ENCODE measurements at places on chromosomes 2 and 18.

GRCh38 chr18:56168049-56168781 lies 470.2 kb downstream of the TXNL1 start:
- no peak for DNase-seq
- H3K4me3 ChIP-seq = no peak overlapping the region
- no peaks in the 10 kb centered on the region for H3K27me3 ChIP-seq
- no peaks in the 10 kb centered on the region for H3K4me1 ChIP-seq
- no peaks in the 10 kb centered on the region for H3K36me3 ChIP-seq

- no peaks in the 10 kb centered on the region for H3K27me3 ChIP-seq
- H3K36me3 ChIP-seq = no peaks in the 10 kb centered on the region
Observed at GRCh38 chr2:20624884-20625485, 25.9 kb downstream of the HS1BP3 start.

GRCh38 chr2:170502361-170503130 lies 212.6 kb upstream of the SP5 start:
- no peak for DNase-seq
- H3K4me3 ChIP-seq = no peak overlapping the region
- H3K4me1 ChIP-seq = peaks cover 14% of the 10 kb centered on the region
- no peaks in the 10 kb centered on the region for H3K27me3 ChIP-seq

- H3K27me3 ChIP-seq = peaks cover 8% of the 10 kb centered on the region
- H3K4me1 ChIP-seq = peaks cover 24% of the 10 kb centered on the region
- no peak overlapping the region for H3K27ac ChIP-seq
- no peak for DNase-seq
- H3K36me3 ChIP-seq = no peaks in the 10 kb centered on the region
Observed at GRCh38 chr2:218859988-218860831, 605 bp downstream of the WNT6 start.

- H3K27ac ChIP-seq = no peak overlapping the region
- H3K27me3 ChIP-seq = no peaks in the 10 kb centered on the region
- no peaks in the 10 kb centered on the region for H3K36me3 ChIP-seq
- H3K4me1 ChIP-seq = no peaks in the 10 kb centered on the region
- H3K4me3 ChIP-seq = no peak overlapping the region
Observed at GRCh38 chr18:31490387-31490786, 7.6 kb upstream of the DSG2 start.

- H3K4me1 ChIP-seq = no peaks in the 10 kb centered on the region
- no peak overlapping the region for H3K27ac ChIP-seq
- H3K27me3 ChIP-seq = no peaks in the 10 kb centered on the region
Observed at GRCh38 chr2:133682906-133683305, 114.6 kb upstream of the NCKAP5 start.

DNA sequence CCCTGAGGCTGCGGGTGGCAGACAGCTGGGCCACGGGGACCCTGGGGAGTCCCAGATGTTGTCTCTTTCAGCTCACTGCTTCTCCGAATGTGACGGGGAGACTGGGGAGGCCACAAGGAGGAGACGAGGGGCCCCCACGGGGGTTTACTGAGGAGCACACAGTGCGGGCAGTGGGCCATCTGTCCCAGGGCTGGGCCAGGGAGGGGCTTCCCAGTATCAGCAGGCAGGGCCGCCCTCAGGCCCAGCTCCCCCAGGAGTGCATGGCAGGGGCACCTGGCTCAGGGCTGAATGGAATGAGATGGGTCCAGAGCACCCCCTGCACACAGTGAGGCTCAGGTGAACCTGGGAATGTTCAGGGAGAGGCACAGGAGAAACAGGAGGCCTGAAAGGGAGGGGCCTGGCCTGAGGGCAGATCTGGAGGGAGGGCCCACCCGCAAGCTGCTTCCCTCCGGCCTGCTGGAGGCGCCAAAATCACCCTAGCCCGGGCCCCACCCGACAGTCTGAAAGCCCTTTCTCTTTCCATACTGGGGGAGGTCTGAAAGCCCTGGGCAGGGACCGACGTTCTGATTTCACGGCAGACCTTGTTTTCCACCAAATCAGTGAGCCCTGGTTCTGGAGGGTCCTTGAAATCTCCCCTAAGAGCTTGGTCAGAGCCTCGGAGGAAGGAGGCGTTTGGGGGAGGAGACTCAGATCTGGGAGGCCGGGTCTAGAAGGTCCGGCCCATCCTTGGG lies 35.5 kb upstream of the PTMA start:
- H3K27me3 ChIP-seq = no peaks in the 10 kb centered on the region
- no peak for DNase-seq
- no peaks in the 10 kb centered on the region for H3K36me3 ChIP-seq
- peaks cover 2% of the 10 kb centered on the region for H3K4me1 ChIP-seq
- no peak overlapping the region for H3K27ac ChIP-seq
- H3K4me3 ChIP-seq = no peak overlapping the region

DNA sequence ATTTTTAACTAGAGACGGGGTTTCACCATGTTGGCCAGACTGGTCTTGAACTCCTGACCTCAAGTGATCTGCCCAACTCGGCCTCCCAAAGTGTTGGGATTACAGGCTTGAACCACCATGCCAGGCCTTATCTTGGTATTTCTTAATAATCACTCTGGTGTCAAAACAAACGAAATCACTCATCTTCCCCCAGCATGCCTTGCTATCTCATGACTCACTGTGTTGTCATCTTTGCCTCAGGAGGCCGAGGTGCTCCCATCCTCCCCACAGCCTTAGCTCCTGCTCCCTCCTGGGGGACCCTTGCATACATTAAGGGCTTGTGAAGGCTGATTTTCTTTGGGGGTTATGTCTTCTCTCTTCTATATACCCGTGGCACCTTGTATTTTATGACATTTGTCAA lies 250.1 kb upstream of the DPP10 start:
- H3K36me3 ChIP-seq = no peaks in the 10 kb centered on the region
- H3K27ac ChIP-seq = no peak overlapping the region
- no peak overlapping the region for H3K4me3 ChIP-seq
- no peak for DNase-seq
- no peaks in the 10 kb centered on the region for H3K4me1 ChIP-seq
- no peaks in the 10 kb centered on the region for H3K27me3 ChIP-seq

- no peak overlapping the region for H3K4me3 ChIP-seq
- no peaks in the 10 kb centered on the region for H3K36me3 ChIP-seq
- no peak for DNase-seq
Observed at GRCh38 chr2:235966396-235966795, 201.8 kb downstream of the GBX2 start.

DNA sequence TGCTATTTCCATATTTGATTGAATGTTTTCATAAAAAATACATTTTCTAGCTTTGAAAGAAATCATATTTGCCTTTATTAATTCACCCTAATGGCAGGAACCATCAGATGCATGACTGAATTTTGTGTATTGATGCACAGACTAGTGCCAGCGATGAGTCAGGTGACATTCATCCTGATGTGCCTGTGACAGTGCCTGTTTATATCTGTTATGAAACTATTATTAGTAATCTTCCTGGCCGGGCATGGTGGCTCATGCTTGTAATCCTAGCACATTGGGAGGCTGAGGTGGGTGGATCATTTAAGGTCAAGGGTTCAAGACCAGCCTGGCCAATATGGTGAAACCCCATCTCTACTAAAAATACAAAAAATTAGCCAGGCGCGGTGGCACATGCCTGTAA lies 170.0 kb downstream of the TSN start:
- no peak overlapping the region for H3K4me3 ChIP-seq
- H3K4me1 ChIP-seq = no peaks in the 10 kb centered on the region
- H3K27ac ChIP-seq = no peak overlapping the region

- no peaks in the 10 kb centered on the region for H3K27me3 ChIP-seq
- peak; percentile 72 for DNase-seq
- H3K4me1 ChIP-seq = peaks cover 54% of the 10 kb centered on the region
- peaks cover 4% of the 10 kb centered on the region for H3K36me3 ChIP-seq
- H3K4me3 ChIP-seq = peak overlapping the region; percentile 36
Observed at GRCh38 chr2:85852937-85853498, 35.8 kb downstream of the ST3GAL5 start.

DNA sequence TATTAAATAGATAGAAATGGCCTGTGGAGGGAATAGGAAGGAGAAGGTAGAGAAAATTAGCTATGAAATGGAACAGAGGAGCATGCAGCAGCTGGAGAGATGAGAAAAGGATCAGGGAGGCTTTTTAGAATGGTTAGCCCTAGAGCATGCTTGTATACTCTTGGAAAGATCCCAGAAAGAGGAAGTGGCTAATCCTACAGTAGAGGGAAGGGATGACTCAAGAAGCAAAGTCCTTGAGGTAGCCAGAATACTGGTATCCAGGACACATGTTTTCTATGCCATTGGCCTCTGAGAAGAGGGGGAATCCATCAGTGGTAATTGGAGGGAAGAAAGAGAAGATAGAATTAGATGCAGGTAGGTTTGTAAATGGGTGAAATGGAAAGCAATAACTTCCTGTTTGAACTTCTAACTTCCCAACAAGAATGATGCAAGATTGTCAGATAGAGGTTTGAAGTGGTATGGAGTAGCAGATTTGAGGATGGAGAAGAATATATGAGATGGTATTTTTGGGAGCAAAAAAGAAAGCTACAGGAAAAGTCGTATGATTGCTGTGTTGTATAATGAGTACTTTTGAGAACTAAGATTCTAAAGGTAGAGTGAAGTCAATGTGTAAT lies 17.1 kb upstream of the OSBPL6 start:
- no peak overlapping the region for H3K4me3 ChIP-seq
- H3K27ac ChIP-seq = no peak overlapping the region
- DNase-seq = no peak
- no peaks in the 10 kb centered on the region for H3K36me3 ChIP-seq

DNA sequence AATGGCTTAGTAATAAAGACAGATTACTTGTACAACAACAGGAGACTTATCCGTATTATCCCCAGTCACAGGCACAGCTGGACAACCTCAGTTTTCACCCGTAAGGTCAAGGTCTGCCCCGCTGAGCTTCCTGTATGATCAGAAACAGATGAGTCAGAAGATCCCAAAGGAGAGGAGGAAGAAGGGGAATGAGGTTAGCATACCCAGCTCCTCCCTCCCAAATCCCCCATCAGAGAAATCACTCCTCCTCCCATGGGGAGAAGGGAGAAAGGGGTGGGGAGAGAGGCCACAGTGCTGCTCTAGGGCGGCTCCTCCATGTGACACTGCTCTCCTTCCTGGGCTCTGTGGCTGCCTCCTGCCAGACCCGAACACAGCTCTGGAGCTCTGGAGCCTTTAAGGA lies 53.8 kb upstream of the SPTBN1 start:
- H3K36me3 ChIP-seq = no peaks in the 10 kb centered on the region
- no peak for DNase-seq
- H3K27ac ChIP-seq = no peak overlapping the region
- H3K4me1 ChIP-seq = no peaks in the 10 kb centered on the region
- H3K4me3 ChIP-seq = no peak overlapping the region

- H3K4me3 ChIP-seq = no peak overlapping the region
- H3K27me3 ChIP-seq = no peaks in the 10 kb centered on the region
- H3K4me1 ChIP-seq = no peaks in the 10 kb centered on the region
- no peak overlapping the region for H3K27ac ChIP-seq
- no peak for DNase-seq
- no peaks in the 10 kb centered on the region for H3K36me3 ChIP-seq
Observed at GRCh38 chr2:232276084-232276732, 102.3 kb upstream of the ALPP start.

DNA sequence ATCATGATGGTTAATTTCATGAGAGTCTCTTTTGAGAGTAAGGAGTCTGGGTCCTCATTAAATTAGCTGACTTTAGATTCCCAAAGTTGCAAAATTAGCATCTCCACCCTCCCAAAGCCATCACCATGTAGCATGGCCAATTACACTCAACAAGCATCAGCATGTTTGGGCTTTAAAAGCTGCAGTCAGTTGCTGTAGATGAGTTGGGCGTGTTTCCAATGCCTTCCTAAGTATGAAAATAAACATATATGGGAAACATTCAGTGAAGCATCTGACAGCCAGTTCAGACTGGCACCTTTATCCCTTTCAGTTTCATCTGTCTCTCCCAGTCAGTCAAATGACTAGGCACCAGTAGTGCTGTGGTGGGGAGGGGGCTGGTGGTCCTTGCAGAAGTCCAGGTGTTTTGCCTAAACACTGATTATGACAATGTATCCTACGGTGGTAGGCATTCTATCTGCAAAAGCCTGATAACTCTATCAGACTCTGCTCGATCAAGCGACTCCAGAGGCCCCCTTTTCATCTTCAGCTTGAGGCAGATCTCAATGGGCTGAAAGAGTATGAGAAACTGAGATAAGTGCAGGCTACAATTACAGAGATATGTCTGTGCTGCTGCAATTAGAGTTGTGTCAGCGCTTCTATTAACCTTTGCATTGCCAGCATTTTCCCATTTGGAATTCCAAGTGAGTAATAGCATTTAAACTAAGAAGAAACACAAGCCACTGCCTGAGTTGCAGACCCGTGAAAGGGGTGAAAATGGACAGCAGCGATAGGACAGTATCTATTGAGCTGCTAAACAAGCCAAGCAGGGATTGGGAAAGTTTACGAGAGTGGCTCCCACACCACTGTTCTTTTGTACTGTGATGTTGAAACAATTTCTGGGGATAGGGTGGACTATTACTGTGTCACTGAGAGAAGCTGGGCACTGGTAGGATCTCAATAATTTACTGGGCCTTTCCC lies 67.3 kb upstream of the SPOPL start:
- no peaks in the 10 kb centered on the region for H3K27me3 ChIP-seq
- H3K4me3 ChIP-seq = no peak overlapping the region
- H3K4me1 ChIP-seq = no peaks in the 10 kb centered on the region

DNA sequence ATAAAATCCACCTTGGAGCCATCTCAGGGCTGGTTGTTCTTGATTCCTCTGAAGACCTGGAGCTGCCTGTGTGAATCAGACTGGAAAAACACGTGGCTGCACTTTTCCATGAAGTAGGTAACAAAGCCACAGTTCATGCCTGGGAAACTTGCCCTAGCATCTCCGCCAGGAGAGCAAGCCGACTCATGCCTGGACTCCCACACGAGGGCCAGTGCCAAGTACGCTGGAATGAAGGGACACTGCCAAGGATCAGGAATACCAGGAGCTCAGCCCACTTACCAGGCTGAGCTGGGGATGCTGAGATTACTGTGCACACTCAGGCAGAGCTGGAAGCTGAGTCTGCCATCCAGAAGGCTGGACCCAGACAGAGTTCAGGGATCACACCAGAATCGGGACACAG lies 10.9 kb upstream of the FHL2 start:
- no peaks in the 10 kb centered on the region for H3K36me3 ChIP-seq
- no peaks in the 10 kb centered on the region for H3K27me3 ChIP-seq
- H3K27ac ChIP-seq = no peak overlapping the region
- DNase-seq = no peak

DNA sequence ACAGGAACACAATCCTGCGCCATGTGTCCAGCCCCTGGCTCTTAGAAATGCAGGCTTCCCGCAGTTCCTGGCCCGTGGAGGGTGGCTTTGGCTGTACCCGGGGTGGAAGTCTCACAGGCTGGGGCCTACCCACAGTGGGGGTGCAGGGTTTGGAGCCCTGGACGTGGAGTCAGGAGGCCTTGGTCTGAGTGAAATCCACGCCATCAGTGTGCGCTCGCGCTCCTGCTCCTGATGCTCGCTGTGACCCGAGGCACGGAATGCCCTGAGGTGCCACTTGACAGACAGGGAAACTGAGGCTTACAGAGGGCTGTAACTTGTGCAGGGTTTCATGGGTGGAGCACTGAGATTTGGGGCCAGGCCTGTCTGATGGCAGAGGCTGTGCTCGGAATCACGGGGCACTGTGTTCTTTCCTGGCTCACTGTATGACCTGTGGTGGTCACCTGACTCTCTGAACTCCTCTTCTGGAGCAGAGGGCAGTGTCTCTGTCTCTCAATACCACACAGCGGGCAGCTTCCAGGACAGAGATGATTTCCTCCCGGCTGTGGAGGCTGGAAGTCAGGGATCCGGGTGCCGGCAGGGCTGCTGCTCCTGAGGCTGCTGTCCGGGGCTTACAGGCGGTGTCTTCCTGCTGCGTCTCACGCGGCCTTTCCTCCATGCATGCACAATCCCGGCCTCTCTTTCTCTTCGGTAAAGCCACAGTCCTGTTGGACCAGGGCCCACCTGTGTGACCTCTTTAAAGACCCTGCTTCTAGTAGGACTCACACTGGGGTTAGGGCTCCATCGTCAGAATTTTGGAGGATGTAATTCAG lies 25.9 kb upstream of the ALLC start:
- no peaks in the 10 kb centered on the region for H3K4me1 ChIP-seq
- no peaks in the 10 kb centered on the region for H3K27me3 ChIP-seq
- no peaks in the 10 kb centered on the region for H3K36me3 ChIP-seq
